ENCODE measurements at places on chromosomes 1 and 21.

- DNase-seq: no peak
Observed at GRCh38 chr1:206674745-206675175, 9.9 kb upstream of the MAPKAPK2 start.

DNA sequence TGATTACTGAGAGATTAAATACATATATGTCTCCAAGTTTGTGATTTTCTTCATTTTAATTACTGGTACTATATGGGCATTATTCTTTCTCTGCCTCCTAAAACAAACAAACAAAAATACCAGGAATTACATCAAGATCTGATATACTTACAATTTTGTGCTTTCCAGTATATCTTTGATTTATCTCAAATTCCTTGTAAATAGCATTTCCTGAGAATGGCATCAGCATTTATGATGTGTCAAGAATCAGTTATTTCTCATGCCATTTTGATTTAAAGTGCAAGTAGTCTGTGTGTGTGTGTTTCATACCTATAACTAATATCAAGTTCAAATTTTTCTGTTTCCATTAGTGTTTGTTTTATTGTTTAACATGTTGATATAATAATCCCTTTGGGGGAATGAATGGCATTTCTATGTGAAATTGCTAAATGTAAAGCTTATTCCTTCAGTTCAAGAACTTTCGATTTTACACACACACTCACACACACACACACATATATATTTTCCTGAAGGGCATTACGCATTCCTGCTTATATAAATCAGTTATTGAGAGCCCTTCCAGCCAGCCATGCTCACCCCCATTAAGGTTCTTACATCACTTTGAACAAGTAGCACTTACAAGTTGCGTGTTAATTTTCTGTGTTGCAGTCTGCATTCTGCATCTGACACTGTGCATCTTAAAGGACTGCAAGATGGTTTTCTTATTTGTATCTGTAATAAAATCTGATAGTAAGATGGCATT, 102.7 kb downstream of the NEK7 start:
- no peak for DNase-seq

GRCh38 chr1:69846267-69846666, 278.5 kb downstream of the LRRC7 start:
- no peak for DNase-seq

- DNase-seq: no peak
Observed at GRCh38 chr21:18041012-18041411, 203.6 kb upstream of the CHODL start.

- no peak for DNase-seq
Observed at GRCh38 chr1:225508538-225509375, 80.9 kb upstream of the LBR start.

- no peak for DNase-seq
Observed at GRCh38 chr1:89671775-89672488, 39.0 kb downstream of the LRRC8C start.

- no peak for DNase-seq
Observed at GRCh38 chr1:222454782-222455181, 93.1 kb downstream of the HHIPL2 start.

Data from esophagus squamous epithelium (tissue), 5 donors.